ENCODE measurements at places on chromosomes 4 and X.

DNA sequence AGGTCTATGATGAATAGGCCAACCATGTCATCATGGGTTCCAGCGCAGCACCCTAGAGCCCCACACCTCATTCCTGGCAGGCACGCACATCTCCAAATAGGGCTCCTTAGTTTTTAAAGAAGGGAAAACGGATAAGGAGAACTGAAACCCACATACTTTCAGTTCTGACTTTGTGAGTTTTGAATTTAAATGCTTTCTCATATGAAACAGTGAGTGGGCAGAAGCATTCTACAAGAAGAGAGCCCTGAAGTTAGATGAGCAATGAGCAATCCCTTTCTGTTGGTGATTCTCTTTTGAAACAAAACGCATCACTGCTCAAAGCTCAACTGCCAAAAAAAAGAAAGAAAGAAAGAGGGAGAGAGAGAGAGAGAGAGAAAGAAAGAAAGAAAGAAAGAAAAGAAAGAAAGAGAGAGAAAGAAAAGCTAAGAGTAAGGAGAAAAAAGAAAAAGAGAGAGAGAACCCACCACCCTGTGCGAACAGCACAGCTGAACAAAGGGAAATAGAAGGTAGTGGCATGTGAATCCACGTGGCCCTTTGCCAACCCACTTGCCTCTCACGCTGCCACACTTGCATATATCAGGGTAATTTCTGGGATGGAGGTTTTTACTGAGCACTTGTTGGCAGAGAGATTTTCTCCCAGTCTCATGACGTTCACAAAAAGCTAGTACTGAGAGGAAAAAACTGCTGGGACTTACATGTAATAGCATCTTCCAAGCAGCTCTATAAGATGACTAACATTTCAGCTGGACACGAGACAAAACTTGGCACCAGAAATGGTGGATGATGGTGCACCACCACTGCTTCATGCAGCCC, 31.0 kb downstream of the TMSB4X start:
- no peak for DNase-seq

DNA sequence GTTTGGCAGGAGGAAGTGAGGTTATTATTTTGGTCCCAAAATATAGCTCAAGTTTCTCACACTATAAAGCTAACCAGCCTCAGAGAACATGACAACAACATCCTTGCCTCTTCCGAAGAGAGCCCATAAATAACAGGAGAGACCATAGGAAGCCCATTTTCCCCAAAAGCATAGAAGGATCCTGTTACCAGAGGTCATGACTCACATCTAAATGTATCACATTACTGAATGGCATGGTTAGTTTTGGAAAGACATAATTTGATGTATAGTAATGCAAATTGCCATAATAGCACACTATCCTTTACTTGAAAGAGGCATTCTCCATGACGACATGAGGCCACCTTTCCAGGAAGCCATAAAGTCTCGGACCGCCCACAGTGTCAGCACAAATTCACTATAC, 238.8 kb upstream of the GRIA3 start:
- no peak for DNase-seq

DNA sequence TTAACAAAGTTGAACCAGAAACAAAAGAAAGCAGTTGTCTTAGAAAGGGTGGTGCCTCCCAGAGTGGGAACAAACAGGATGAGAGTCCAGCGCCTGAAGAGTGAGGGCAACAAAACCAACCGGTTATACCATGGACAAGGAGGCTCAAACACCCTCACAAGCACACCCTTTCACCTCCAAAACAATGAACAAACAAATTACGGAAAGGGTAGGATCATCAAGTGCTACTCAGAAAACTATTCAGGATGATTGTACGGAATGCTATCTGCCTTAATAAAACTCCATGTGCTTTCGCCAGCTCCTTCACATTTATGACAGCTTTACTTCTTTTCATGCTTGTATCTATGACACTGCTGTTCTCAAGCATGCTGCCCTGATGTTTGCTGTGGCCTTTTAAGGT, 26.8 kb downstream of the SLC39A8 start:
- no peak for DNase-seq

- DNase-seq: no peak
These were observed 112.8 kb downstream of the PPA2 start for GRCh38 chr4:105361053-105361452.

- no peak for DNase-seq
These were observed 164.6 kb downstream of the DHRSX start for GRCh38 chrX:2336181-2336580.

- no peak for DNase-seq
These were observed 162.4 kb upstream of the GYPA start for GRCh38 chr4:144302704-144303536.

DNA sequence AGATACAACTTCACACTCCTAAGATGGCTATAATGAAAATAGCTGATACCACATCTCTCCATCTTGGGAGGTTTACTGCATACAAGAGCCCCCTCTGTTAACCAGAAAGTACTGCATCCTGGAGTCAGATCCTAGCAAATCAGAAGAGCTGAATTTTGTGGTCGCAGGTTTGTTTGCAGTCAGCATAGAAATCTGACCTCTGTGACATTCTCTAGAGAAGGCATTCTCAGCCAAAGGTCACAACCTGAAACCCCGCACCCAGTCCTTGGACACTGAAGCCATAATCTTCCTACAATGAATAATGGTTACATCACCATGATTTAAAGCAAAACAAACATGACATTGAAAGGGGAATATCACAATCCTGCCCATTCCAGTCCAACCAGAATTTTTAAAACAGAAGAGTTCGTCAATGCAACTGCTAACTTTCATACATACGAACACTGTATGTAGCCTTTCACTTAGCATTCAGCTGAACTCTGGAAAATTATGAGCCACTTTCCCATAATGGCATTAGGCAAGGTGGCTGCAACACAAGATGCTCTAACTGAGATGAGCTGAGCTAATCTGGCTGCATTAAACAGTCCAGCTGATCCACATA, 17.6 kb downstream of the HS6ST2 start:
- DNase-seq: no peak

GRCh38 chr4:183591301-183591700, 67.7 kb downstream of the RWDD4 start:
- DNase-seq: no peak

DNA sequence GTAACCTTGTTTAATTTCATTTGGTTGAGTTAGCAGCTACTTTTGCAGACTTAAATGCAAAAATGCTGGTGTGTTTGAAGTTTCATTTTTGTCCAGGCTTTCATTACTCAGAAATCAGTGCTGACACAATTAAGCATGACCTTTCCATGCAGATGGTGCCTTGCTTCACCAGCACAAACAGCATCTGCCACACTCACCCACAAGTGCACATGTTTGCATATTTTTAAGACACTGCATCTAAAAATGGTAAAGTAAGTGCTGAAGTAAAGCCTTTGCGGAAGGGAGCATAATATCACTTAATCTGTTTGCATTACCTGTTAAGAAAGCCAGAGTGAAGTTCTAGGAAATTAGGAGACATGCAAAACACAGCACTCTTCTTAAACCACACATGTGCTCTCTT, 7.3 kb upstream of the DAPP1 start:
- DNase-seq: no peak
